Naive thymus-derived CD8-positive, alpha-beta T cell (primary cell): ENCODE measurements at places on chromosomes 2 and 18.

DNA sequence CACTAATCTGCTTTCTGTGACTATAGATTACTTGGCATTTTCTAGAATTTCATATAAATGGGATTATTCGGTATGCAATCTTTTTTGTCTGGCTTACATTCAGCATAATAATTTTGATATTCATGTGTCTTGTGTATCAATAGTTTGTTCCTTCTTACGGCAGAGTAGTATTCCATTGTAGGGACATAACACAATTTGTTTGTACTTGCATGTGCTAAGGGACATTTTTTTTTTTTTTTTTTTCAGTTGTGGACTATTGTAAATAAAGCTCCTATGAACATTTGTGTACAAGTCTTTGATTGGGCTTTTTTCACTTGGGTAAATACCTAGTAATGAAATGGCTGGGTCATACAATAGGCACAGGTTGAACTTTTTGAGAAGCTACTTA lies 45.1 kb downstream of the ARL5A start:
- DNase-seq: no peak

- DNase-seq: no peak
Measured at GRCh38 chr2:240992572-240993291, 5.7 kb upstream of the SNED1 start.

DNA sequence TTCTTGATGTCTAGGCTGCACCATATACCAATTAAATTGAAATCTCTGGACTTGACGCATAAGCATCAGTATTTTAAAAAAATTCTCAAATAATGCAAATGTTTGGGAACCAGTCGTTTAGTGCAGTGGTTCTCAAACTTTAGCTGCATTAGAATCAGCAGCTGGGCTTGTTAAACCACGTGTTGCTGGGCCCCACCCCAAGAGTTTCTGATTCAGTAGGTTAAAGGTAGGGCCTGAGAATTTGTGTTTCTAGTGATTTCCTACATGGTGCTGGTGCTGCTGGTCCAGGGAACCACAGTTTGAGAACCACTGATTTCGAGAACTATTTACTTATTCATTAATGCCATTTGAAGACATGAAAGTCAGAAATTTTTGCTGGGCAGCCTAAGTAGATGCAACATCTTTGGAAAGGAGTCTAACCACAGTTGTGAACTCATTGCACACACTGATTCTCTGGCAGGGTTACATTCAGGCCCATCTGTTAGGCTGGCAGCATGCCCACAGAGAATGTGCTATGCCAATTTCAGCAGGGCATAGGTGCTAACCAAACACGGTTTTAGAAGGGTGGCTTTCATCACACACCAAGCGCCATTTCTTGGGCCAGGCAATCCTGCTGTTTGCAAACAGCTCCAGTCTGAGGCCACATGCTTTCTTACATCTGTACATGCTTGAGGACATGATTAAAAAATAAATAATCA lies 26.4 kb upstream of the ATP5MC3 start:
- no peak for DNase-seq

DNA sequence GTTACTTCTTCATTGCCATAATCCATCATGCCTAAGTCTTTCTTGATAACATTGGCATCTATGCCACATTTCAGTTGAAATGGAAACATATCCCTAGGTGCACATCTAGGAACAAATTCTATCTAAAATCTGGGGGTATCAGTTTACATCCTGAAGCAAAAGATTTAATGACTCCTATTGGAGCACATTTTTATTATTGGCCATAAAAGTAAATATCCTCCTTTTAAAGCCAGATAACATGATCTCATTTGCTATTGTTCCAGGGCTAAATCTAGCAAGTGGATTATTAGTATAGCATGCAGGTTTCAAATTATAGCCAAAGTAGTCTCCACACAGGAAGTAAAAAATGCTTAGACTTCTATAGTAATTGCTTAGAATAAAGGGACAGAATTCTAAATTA lies 193.2 kb downstream of the CDH2 start:
- no peak for DNase-seq

DNA sequence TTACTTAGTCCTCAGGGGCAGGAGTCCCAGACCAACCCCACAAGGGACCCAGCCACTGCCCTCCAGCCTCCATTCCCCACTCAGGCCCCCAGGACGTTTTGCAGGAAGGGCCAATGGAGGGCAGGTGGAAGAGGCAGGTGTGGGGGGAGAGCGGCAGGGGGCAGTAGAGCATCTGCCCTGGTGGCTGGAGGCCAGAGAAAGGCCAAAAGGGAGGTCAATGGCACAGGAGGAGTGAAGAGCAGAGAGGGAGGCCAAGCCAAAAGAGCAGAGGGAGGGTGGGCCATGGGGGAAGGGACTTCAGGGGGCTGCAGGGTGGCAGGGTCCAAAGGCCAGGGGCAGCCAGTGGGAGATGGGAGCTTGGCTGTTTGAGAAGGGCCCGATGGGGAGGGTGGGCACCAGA lies 17.3 kb upstream of the GPR55 start:
- DNase-seq: no peak

GRCh38 chr2:239025951-239026461 lies 178.1 kb downstream of the TWIST2 start:
- no peak for DNase-seq

GRCh38 chr2:101036562-101036961 lies 34.5 kb downstream of the RPL31 start:
- no peak for DNase-seq

DNA sequence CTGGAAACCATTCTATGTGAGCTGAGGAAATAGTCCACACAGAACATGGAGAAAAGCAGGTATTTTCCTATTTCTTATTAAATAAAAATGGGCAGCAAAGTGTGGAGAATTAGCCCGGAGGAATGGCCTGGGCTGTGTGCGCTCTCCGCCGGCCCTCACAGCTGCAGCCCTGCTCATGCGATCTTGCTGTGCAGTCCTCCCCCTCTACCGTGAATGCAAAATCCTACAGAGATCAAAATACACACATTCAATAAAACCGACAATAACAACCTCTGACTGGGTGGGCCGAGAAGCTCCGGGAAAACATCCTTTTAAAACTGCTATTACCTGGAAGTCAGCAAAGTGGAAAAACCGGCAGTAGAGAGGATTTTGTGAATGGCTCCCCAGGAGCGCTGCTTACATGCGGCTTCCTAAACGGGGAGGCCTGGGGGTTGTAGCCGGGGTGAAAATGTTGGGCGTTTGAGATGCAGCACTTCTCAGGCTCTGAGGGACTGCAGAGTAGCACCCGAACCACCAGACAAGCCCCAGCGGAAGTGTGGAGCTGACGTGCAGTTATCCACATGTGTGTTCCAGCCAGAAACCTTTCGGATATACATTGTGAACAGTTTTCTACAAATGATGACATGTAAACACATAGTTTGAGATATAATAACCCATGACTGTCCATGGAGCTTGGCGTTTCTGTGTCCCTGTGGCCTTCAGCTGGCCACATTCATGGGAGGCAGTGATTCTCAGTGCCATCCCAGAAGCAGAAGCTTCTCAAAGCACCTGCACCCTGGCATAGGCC lies 94.2 kb upstream of the ALKAL2 start:
- DNase-seq: no peak

GRCh38 chr2:11872247-11872947 lies 126.0 kb downstream of the LPIN1 start:
- DNase-seq: no peak

GRCh38 chr2:43191947-43192516 lies 34.4 kb downstream of the ZFP36L2 start:
- DNase-seq: no peak

GRCh38 chr2:216370961-216371712 lies 1.1 kb downstream of the MARCHF4 start:
- DNase-seq: no peak

- no peak for DNase-seq
Measured at GRCh38 chr2:10558281-10559030, 110.3 kb upstream of the ODC1 start.

DNA sequence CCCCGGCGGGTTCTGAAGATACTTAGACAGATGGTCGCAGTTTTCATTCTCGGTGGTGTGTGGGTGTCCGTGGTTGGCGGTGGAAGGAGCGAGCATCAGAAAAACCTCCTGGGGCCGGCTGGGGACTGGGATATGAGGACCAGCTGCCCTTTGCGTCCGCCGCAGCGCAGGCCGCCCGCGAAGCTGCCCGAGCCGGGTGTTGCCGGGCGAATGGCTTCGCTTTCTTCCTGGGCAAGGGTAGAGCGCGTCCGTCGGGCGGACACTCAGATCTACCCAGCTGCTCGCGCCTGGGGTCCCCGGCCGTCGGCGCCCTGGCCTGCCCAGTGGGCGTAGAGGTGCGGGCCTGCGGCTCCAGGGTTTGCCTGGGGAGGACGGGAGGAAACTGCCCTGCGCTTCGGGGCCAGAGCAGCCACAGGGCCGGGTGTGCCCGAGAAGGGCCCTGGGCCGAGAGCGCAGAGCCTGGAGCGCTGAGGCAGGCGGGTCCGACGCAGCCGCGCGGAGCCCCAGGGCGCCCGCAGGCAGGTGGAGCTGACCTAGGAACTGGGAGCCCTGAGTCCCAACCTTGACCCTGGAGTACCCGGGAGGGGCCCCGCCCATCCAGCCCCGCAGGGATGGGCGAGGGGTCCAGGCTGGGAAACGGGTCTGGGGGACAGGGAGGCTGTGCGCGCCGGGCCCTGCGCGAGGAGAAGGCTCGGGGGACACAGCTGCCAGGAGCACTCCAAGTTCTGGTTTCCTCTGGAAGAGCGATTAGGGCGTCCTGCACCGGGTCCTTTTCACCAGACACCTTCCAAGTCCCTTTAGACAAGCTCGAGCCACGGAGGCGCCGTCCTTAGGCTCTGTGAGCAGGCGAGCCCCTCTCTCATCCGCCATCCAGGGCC lies 1.3 kb downstream of the TWIST2 start:
- DNase-seq: no peak

DNA sequence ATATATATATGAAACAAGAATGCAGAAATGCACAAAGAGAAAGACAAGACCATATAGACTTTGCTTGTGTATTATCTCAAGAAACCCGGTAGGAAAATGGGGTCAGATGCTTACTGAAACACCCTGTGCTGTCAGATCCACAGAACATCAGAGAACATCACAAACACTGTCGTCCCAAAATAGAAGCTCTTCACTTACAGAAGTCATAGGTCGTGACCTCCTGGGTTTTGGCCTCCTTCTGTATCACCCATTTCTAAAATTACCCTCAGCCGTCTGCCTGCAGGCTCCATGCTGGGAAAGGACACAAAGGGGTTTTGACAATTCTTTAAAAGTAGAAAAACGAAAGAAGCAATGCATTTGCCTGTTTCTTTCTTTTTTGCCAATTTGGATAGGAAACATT lies 137.9 kb downstream of the PAX3 start:
- DNase-seq: no peak
